ENCODE measurements at places on chromosomes 7 and 10.

DNA sequence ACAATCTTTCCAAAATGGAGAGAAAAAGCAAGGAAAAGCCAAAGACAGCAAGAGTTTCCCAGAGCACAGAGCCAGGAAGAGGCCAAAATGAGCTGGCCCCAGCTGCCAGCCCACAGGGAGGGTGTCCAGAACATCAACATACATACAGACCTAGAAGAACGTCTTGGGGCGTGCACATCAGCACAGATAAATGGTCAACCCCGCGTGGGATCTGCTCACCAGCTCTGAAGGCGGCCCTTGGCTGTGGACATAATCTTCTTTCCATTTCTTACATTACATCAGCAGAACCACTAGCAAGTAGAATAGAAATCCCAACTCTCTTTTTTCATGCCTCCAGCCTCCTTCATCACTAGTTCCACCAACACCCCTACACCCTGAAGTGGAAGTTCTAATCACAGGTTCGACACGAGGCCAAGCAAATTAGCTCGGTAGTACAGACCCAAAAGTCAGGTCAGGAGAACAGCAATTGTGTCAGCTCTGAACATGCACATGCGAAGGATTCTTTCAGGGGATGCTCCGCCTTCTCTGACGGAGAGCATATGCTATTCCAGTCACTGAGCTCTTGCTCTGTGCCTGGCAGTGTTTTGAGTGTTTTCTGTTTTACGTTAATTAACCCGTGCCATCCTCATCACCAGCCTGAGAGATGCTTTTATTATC is 16.4 kb downstream of the SH3PXD2A start:
- no peak for DNase-seq

- no peak for DNase-seq
These were observed 20.8 kb downstream of the OGDHL start for GRCh38 chr10:49741108-49741995.

GRCh38 chr7:64672414-64672813 is 6.5 kb downstream of the ZNF107 start:
- DNase-seq: no peak

- DNase-seq: no peak
These were observed 233.0 kb downstream of the DIP2C start for GRCh38 chr10:456486-456885.

DNA sequence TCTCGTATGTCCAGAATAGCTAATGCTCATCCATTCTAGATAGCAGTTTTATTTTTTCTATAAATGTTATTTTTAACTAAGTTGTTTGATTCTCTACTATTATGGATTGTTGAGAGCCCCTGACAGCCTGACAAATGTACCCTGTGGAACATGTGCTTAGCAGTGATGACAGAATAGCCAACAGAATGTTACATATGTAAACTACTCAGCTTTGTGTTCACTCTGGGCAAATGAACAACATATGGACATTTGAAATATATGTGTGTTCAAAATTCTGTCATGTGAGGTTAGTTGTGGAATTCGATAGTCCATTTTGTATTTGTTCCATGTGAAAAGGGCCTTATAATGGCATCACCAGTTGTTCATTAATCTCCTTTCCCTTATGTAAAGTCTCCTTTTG is 199.7 kb downstream of the EXOC4 start:
- DNase-seq: no peak

- DNase-seq: no peak
These were observed 984 bp upstream of the IKZF1 start for GRCh38 chr7:50303335-50304128.

GRCh38 chr10:59894114-59894513 is 12.2 kb downstream of the CCDC6 start:
- no peak for DNase-seq

- no peak for DNase-seq
These were observed 81.0 kb downstream of the KIAA1549 start for GRCh38 chr7:138900035-138900828.

DNA sequence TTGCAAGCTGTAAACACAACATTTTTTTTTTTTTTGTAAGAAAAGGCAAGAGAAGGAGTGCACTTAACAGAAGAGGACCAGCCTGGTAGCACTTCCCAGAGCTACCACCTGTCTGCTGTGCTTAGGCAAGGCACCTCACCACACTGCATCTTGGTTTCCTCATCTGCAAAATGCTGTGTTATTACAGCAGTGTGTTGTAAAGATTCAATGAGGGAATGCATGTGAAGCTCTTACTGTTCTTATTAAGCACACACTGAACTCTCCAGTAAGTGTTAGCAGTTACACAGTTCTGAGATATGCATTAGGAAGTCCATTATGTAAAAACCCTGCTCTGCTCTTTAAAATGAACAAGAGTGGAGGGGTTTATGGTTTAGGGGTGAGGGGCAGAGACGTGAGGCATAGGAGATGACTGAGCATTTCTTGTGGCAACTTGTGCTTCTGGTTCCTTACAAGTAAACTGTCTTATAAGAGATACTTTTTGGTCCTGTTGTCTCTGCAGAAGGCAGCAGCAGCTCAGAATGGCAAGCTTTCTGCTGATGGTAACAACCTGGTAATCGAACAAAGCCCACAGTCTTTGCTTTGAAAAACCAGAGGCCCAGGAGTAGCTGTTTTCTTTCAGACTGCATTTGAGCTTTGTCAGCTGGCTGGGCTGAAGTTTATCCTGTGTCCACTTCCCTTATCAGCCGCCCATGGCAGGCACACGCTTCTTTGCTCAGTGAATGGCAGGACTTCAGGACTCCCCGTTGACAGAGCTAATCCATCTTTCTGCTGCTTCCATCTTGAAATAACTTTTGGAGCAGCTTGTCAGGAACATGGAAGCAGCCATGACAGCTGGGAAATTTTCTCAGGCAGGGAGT is 98.8 kb upstream of the BMPER start:
- no peak for DNase-seq

GRCh38 chr10:60186315-60187071 is 203.2 kb downstream of the ANK3 start:
- DNase-seq: no peak

- DNase-seq: no peak
These were observed 3.5 kb upstream of the DAGLB start for GRCh38 chr7:6451224-6451705.

GRCh38 chr10:28946479-28946878 is 269.2 kb downstream of the BAMBI start:
- no peak for DNase-seq

GRCh38 chr7:133976140-133976539 is 151.0 kb upstream of the LRGUK start:
- DNase-seq: no peak

GRCh38 chr10:34727595-34728033 is 87.5 kb downstream of the PARD3 start:
- DNase-seq: no peak

DNA sequence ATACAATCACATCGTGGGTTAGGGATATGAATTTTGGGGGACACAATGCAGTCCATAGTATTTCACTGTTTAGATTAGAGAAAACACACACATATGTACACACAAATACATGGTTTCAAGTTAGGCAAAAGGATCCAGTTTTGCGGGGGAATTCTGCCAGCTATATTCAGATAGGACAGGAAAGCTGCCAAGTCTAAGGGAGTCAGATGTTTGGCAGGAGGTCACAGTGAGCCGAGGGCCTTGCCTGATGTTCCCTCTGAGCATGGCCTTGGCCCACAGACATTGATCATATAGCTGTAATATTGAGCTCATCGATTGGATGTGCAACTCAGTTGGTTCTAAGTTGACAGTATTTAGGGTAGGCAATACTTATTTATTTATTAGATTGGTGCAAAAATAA is 122.8 kb downstream of the ADRA2A start:
- no peak for DNase-seq

GRCh38 chr7:115940460-115941060 is 90.0 kb downstream of the TFEC start:
- no peak for DNase-seq

- DNase-seq: no peak
These were observed 292.5 kb upstream of the ZNF32 start for GRCh38 chr10:43940898-43941837.

DNA sequence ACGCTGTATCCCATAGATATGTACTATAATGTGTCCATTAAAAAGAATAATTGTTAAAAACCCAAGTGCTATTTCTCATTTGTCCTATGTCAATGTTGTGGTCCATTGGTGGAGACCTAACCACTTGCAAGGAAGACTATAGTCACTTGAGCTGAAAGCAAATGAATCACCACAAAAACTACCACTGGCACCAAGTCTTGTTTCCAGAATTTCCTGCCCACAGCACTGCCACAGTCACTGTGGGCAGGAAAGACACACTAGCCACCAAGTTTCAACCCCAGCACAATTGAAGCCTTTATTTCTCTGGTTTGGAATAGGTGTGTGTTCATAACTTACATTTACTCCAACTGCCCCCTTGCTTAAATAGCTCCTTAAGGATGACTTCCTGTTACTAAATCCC is 12.4 kb downstream of the DIP2C start:
- DNase-seq: peak; percentile 24

- DNase-seq: no peak
These were observed 60.3 kb downstream of the GLI3 start for GRCh38 chr7:42176724-42177101.

DNA sequence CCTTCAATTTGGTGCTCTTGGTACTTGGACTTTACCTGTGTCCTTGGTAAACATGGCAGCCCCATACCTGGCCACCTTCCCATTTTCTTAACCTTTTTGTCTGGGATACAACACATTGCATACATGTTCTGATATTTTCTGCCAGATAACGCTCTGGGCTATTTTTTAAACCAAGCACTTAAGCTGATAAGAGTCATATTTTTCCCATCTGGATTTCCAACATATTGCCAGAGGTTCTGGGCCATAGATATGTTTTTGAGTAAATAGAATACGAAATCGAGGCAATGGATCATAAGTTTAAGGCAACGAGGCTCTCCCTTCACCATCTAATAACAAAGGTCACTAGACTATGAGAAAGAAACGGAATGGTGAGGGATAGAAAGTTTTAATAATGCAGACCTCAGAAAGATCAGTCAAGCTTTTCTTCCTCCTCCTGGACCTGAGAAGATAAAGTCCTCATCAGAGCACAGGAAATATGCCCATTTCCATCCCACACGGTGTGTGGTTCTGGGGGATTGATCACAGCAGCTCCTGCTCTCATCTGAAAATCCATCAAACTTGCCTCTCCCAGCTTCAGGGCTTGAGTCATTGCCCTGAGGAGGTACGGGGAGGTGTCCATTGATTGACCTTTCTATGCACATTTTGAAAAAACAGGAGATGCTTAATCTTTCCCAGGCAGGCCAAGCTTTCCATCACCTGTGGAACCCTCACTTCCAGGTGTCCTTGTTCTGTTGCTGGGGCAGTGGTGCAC is 257.2 kb downstream of the GFRA1 start:
- DNase-seq: no peak

- DNase-seq: no peak
These were observed 214.2 kb downstream of the ANK3 start for GRCh38 chr10:60175441-60175971.

DNA sequence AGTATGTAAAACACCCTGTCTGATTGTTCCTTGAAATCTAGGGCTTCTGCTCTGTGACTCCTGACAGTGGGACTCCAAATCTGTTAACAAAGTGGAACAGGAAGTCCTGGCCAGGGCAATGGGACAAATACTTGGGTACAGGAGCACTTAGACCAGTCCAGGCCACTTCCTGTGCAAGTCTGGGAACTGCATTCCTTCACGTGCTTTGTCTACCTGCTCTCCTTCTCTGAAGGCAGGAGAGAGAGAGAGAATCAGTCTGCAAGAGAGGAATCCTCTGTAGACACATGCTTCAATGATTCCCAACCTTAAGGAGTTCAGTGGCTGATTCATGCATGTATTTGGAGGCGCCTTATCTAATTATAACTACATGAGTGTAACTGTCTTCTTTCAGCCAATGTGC is 530.2 kb downstream of the GATA3 start:
- no peak for DNase-seq

DNA sequence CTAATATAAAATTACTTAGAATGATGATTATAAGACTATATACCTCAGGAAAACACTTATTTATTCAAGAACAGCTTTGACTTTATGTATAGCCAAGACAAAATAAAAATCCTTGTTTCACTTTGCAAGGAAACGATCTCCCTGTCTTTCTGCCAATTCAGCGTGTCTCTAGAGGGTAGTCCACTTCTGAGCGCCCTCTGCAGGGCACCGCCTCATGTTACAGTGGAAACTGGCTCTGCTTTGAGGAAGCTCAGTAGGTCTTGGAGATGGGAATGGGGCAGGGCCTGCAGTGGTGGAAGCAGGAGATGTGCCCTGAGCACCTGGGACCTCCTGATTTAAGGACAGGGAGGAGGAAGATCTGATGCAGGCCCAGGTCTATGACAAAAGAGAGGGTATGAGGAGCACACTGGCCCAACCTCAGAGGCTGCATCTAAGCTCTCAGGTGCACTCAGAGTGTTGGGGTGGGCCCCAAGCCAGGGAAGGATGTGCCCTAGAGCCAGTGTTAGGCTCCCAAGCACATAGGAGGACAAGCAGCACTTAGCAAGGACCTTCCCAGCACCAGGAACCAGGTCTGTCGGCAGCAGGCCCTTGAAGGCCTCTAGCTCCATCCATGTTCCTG is 481.0 kb downstream of the TNS3 start:
- DNase-seq: peak; percentile 9

DNA sequence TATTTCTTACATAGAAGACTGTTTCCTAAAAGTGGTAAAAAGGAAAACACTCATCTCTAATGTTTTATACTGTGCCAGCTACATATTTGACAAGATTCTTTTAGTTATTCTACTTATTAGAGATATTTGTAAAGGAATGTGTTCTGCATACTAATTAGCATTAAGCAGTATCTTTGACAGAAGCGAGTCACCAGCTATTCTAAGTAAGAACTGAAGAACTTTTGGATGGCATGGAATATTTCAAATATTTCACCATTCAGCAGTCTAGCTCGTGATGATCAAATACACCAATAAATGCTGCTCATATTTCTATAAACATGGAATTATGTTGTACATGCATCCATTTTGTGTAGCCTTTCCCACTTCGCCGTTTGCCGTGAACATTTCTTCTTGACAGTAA is 241.6 kb upstream of the TCF7L2 start:
- DNase-seq: no peak

GRCh38 chr7:23387583-23387982 is 82.7 kb downstream of the IGF2BP3 start:
- no peak for DNase-seq

- no peak for DNase-seq
These were observed 26.0 kb upstream of the GLI3 start for GRCh38 chr7:42262964-42263363.

GRCh38 chr10:103840740-103841070 is 14.7 kb downstream of the SH3PXD2A start:
- DNase-seq: no peak

DNA sequence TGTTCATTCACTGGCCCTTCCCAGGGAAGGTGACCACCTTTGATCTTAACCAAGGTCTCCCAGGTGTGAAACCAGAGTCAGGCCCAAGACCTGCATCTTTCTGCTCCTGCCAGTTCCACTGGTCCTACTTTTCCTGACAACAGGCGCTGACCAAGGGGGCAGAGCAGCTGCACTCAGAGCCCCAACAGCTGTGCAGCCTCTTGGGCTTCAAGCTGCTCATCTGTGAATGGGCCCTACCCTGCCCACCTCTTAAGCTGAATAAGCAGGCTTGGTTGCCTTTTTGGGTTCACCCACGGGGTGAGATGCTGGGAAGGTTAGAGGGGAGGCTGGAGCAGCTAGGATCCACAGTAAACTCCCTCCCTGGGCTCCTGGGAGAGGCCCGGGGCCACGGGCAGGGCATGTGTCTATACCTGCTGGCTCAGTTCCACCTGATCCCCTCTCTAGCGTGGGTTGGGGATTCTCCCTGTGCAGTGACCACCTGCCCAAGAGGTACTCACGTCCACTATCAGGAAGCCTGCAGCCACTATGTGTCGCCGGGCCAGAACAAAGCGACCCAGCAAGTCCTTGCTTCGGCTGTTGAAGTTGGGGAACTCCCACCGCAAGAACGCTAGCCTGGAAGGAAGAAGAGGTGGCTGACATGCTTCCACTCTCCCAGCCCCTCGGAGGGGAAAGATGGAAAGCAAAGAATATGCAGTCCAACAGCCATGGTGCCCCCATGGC is 10.6 kb downstream of the TBRG4 start:
- no peak for DNase-seq

Measured in activated CD4-positive, alpha-beta T cell treated with anti-CD3 and anti-CD28 coated beads, Interleukin-2, amount 50 U/mL, for 16 hours (primary cell).